ENCODE measurements at places on chromosomes 7 and 10.
A peak's percentile ranks its signal among the peaks of the same experiment; 100 is the strongest.

- DNase-seq, result no peak
Observed at GRCh38 chr10:110209926-110210673, 2.7 kb downstream of the MXI1 start.

DNA sequence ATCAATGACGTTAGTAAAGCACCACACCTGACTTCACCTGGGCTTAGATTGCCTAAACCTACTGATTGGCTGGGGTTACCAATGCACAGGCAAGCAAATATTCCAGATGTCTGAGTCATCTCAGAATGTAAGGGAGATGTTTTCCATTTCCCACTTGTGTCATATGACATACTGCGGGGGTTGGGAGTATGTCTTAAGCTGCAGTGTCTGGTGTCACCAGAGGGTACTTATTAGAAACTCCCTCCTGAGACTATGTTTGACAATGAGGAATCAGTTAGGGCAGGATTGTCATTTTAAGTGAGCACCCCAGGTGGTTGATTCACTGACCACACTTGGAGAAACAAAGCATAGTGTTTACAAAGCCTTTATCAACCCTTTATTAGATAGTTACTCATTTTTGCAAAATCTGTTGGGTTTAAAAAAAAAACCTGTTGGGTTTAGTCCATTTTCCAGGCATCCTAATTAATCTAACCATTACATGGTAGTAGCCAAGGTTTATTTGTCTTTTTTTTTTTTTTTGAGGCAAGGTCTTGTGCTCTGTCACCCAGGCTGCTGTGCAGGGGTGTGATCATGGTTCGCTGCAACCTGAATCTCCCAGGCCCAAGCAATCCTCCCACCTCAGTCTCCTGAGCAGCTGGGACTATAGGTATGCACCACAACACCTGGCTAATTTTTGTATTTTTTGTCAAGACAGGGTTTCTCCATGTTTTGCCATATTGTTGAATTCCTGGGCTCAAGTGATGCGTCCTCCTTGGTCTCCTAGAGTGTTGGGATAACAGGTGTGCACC lies 72.5 kb downstream of the CDK6 start:
- no peak for DNase-seq

- no peak for DNase-seq
Observed at GRCh38 chr10:128870830-128871597, 596.0 kb upstream of the MGMT start.

- no peak for DNase-seq
Observed at GRCh38 chr7:40680657-40681056, 545.9 kb downstream of the SUGCT start.

- no peak for DNase-seq
Observed at GRCh38 chr10:44384601-44385025, 284 bp downstream of the CXCL12 start.

- DNase-seq, result no peak
Observed at GRCh38 chr7:25424113-25424512, 195.8 kb upstream of the NPVF start.

DNA sequence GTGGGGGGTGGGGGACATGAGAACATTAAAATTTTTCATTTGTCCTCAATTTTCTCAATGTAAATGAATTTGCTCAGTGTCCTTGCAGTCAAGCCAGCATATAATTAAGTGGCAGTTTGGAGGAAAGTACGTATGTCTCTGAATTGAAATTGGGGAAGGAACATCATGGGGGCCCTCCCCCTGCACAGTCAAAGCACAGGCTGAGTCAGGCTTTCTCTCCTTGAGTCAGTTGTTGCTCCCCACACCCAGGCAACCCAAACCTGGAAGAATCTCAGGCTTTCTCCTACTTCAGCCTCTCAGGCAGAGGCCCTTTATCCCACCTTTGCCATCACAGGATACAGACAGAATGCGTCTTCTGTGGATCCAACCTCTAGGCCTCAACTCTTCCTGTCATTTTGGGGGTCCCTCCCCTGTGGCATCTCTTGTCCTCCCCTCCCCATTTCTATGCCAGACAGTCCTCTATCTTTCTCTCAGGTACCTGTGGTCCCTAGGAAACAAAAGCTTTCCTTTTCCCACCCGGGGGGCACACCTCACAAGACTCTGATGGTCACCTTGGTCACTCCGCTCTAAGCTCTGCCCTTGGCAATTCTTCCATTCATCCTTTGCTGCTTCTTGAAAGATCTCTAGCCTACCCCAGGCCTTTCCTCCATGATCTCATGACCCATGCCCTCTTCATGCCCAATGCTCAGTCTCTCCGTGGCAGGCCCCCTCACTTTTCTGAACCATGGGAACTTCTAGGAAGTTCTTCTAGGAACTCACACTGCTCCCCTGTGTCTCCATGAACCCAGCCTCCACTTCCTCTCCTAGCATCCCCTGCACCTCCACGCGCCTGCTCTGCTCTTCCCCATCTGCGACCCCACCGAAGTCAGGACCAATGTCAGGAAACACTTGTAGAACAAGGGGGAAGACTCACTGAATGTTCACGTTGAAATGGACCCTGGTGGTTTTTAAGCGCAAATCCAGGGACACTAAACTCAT lies 40.4 kb downstream of the CREB3L2 start:
- DNase-seq, result no peak

DNA sequence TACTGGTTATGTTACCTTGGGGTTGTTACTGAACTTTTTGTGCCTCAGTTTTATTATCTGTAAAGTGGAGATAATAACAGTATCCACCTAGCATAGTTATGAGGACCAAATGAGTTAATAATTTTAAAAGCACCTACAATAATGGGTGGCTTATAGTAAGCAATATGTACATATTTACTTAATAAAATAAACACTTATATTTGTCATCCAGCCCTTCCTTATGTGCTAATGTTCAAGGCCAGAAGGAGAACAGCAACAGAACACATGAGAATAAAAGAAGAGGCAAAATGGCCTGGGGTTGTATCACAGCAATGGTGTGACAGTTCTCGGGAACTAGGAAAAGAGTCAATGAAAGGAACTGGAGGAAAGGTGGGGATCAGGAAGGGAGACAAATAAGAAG lies 255.4 kb upstream of the LRGUK start:
- no peak for DNase-seq

- no peak for DNase-seq
Observed at GRCh38 chr7:14937581-14937980, 35.0 kb upstream of the DGKB start.

GRCh38 chr7:94142281-94142680 lies 138.1 kb upstream of the BET1 start:
- no peak for DNase-seq

GRCh38 chr10:11546581-11546980 lies 64.9 kb downstream of the USP6NL start:
- no peak for DNase-seq

DNA sequence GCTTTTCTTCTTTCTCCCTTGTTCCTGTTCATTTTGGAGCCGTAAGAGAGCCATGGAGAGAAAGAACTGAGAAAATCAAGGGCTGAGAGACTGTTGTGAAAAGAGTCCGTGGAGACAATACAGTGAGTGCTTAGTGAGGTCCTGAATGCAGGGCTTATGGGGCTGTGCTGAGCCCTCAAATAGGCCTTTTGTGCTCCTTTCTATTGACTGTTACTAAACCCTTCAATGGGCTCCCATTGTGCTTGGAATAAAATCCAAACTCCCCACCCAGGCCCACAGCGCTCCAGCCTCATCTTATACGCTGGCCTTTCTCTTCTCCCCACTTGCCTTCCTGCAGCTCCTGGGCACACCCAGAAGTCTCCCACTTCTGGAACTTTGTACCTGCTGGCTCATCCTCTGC lies 243.1 kb upstream of the HABP2 start:
- no peak for DNase-seq

DNA sequence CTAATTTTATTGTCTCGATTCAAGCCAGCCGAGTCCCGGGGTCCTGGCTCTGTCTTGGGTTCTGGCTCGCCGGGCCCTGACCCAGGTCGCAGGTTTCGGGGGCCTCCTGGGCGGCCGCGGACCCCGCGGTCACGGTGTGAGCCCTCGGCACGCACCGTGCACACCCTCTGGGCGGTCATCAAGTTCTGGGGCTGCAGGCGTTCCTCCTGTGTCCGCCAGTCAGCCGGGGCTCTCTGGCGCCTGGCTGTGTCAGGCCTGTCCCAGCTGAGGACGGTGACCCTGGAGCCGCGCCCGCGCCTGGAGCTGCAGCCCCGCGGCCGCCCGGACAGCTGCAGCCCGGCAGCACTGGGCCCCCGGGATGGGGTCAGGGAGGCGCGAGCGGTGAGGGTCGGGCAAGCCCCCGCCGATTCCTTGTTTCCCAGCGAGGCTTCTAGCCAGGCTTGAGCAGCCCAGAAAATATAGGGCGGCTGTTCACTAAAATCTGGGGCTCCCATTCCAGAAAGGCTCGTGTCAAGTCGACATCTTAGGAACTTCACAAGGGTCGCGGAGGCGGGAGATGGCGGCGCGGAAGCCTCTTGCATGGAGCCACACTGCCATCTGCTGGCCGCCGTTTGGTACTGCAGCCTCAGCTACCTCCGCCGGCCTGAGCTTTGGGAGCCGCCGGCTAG lies 4.2 kb upstream of the HOXA7 start:
- DNase-seq, result peak; percentile 81

- no peak for DNase-seq
Observed at GRCh38 chr10:101693978-101694673, 844 bp downstream of the FBXW4 start.

GRCh38 chr10:123154711-123155505 lies 706 bp downstream of the BUB3 start:
- no peak for DNase-seq

DNA sequence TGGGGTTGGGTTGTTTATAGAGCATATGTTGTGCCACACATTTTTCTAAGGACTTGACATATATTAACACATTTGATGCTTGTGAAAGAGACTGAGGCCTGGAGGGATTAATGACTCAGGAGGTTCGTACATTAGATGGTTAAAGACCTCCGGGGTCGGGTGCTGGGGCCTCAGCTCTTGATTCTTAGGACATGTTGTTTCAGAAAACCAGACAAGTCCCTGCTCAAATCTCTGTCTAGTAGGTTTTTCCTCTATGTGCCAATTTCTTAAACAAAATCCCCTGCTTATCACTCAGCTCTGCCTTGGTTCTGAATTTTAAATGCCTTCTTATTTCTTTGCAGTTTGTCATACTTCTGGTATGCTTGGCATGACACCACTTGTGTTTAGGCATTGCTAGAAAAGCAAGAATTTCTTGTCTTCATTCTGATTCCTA lies 5.8 kb downstream of the UPP1 start:
- DNase-seq, result no peak

- no peak for DNase-seq
Observed at GRCh38 chr7:107660381-107661080, at the start of gene SLC26A4. SLC26A4 (plus strand) TSS chr7:107660828; CDS start chr7:107661642, 814 bp downstream.

- DNase-seq, result no peak
Observed at GRCh38 chr10:124249196-124249595, 155.8 kb upstream of the CHST15 start.

DNA sequence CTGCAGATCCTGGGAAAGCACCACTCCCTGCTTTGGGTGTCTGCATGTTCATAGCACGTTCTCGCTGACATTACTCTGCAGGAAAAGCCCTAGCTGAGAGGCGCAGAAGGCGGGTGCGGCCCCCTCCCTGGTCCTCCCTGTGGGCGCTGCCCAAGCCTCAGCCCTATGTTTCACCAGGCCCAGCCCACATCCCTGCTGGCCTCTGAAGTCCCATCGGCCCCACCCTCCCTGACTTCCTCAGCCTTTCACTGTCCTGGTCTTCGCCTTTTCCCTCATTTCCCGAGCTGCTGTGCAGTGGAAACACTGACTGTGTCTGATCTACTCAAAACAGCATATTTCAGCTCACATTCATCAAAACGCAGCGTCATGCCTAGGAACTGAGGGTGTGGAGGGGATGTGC lies 36.3 kb upstream of the DIP2C start:
- DNase-seq, result no peak

DNA sequence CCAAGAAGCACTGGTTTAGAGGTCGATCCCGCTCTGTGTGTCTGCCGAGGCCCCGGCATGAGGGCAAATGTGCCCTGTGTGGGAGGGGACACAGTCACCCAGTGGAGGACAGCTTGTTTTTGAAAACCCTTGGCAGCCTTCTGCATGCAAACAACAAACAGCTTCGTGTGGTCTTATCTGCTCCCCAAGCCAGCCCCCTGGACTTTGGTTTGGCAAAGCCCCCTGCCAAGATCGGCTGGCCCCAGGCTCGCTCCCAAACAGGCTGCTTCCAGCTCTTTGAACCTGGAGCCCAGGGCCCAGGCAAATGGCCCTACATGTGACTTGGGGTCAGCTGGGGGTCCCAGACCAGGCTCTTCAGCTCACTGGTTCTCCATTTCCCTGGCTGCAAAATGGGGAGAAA lies 2.9 kb downstream of the ELN start:
- DNase-seq, result no peak

GRCh38 chr7:11541330-11541729 lies 290.7 kb downstream of the THSD7A start:
- DNase-seq, result no peak

- DNase-seq, result no peak
Observed at GRCh38 chr10:24453404-24453830, 244.5 kb downstream of the KIAA1217 start.

GRCh38 chr7:33129806-33130153 lies 416 bp downstream of the BBS9 start:
- DNase-seq, result no peak

DNA sequence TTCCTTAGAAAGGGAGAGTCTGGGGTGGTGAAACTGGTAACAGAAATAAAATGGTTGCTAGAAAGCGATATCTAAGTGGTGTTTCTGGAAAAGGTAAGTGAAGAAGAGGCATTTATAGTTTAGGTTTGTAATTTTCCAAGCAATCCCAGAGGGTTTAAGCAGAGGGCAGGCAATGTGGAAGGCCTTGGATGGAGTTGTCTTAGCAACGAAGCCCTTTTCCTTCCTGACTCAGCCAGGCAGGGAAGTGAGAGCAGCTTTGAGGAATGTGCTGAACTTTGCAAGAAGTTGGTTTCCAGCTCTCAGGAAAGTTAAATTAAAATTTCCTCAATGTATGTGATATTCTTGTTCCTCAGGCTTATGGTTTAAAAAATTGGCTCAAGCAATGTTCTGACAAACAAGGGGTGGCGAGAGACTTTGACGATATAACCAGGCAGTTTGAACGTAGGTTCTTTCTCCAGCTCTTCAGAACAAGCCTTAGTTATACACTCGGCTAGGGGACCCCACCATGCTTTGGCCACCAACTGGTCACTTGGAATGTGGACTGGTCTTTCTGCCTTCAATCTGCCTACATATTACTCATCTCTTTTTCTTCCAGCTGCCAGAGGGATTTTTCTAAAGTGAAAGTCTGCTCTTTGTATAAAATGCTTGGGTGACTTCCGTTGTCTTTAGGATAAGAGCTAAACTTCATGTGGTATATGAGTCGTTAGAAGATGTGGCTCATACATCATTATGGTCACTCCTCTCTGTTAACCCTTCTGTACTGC lies 66.9 kb upstream of the SLC25A13 start:
- DNase-seq, result no peak

DNA sequence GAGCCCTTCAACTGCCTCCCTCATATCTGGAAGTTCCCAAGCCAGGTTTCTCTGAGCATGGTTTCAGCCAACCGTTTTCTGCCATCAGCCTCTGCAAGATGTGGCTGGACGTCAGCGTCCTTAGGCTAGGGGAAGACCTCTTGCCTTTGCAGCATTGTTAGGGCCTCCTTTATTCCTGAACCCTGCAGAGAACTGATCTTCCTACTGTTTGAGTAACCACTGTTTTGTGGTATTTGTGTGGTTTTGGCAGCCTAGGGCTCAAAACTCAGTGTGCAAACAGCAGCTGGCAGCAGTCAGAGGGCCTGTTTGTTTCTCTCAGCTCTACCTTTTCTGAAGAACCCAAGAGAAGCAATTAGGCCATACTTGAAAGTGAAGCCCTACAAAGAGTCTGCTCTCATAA lies 83.4 kb upstream of the SEMA3E start:
- DNase-seq, result no peak
